ENCODE measurements at places on chromosomes 11 and 22. TPM values are rescaled to one million over a fixed set of nuclear protein-coding genes. Genes with fewer than 3 reads are reported as not detected.

The OR51E1 gene
- not detected for total RNA-seq

The DAGLA gene
- 4.4 TPM for total RNA-seq

GRCh38 chr11:124442442-124442841 lies 3.1 kb downstream of the OR8B8 start:
- DNase-seq: no peak

- no peak for DNase-seq
Measured at GRCh38 chr11:90208857-90209256, 14.0 kb downstream of the CHORDC1 start.

GRCh38 chr22:37741312-37741795 lies 44.5 kb downstream of the TRIOBP start:
- no peak for DNase-seq

- DNase-seq: no peak
Measured at GRCh38 chr11:69695581-69695980, 8.2 kb downstream of the FGF19 start.

DNA sequence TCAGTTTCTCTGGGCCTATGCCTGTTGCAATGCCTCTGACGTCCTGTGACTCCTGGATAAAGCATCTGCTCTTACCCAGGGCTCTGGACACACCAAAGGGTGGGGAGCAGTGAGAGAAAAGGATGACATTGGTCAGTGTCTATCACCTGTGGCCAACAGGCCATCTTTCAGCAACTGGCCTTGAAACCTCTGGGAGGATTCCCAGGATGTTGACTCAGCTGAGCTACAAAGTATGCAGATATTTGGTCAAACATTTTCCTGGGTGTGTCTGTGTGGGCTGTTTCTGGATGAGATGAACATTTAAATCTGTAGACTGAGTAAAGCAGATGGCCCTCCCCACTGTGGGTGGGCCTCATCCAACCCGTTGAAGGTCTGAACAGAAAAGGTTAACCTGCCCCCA lies 149.9 kb downstream of the SPATA19 start:
- no peak for DNase-seq

- DNase-seq: peak; percentile 29
Measured at GRCh38 chr11:102117472-102118113, 7.3 kb downstream of the YAP1 start.

DNA sequence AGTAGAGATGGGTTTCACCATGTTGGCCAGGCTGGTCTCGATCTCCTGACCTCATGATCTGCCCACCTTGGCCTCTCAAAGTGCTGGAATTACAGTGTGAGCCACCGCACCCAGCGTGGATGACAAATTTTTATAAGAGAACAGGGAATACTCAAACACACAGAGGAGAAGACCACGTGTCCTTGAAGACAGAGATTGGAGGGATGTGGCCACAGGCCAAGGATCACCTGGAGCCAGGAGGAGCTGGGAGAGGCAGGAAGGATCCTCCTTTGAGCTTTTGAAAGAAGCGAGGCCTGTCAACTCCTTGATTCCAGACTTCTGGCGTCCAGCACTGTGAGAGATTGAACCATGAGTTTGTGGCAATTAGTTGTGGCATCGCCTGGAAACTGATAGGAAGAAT lies 1049.5 kb downstream of the TBC1D22A start:
- no peak for DNase-seq

DNA sequence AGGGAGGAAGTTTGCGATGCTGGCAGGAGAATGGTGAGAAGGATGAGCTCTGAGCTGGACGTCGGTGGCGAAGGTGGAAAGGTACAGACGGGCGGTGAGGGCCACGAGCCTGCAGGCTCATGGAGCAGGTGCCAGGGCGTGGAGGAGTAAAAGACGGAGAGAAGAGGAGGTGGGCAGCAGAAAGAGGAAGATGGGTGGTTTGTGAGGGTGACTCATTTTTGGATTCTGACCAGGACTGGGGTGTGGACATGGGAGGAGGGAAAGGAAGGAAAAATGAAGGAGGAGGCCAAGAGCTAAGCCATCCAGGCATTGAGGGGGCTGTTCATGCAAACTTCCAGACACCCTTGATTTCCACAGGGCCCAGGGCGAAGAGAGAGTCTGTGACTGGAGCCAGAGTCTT lies 3.5 kb downstream of the ZDHHC24 start:
- no peak for DNase-seq

DNA sequence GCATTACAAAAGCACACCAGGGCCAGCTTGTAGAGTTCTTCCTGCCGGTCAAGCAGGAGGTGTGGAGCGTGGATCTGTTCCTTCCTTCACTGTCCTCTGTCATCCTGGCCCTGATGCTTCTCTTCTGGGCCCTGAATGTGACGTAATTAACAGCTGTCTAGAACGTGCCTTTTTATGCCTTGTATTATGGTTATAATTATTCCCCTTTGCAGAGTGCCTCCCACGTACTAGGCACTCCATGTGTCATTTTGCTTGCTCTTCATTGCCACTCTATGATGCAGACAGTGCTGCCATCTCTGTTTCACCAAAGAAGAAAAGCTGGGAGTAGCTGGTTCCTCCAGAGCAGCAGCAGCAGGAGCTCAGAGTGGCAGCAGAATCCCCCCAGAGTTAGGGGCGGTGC lies 132.1 kb upstream of the TTC12 start:
- no peak for DNase-seq

GRCh38 chr22:39589875-39590274 lies 19.3 kb downstream of the CACNA1I start:
- no peak for DNase-seq
